ENCODE measurements at places on chromosomes 3 and 15. TPM values are rescaled to one million over a fixed set of nuclear protein-coding genes. Genes with fewer than 3 reads are reported as not detected.

- DNase-seq: no peak
These were observed 121.3 kb upstream of the IQSEC1 start for GRCh38 chr3:13194285-13195209.

The SH2D7 gene
- not detected for total RNA-seq

DNA sequence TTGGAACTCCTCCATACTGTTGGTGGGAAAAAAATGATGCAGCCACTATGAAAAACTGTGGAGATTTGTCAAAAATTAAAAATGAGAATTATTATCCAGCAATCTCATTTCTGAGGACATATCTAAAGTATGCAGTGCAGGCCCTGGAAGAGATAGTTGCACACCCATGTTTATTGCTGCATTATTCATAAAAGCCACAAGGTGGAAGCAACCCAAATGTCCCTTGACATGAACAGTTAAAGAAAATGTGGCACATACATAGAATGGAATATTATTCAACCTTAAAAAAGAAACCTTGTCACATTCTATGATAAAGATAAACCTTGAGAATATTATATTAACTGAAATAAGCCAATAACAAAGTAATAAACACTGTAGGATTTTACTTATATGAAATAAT lies 80.9 kb upstream of the ARHGEF26 start:
- no peak for DNase-seq

- no peak for DNase-seq
These were observed 175.7 kb downstream of the TNIK start for GRCh38 chr3:171284308-171285075.

DNA sequence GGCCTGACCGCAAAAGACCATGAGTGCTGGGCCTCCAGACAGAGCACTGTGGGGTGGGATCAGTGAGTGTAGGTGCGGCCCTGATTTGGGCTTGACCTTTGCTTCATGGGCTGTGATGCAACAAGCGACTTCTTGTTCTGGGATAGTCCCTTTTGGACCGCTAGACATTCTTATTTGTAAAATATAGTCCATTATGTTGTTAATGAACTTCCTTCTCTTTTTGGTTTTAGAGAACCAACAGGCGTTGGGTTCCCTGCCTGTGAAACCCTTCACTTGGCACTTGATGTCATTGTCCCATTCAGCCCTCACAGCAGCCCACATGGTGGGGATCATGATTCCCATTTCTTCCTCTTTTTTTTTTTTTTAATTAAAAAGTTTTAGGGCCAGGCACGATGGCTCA lies 15.8 kb upstream of the TRH start:
- DNase-seq: no peak

The LSAMP gene
- total RNA-seq: 0.66 TPM
